Upper lobe of right lung (tissue), 1 donor: ENCODE measurements at places on chromosomes 3 and 15. TPM values are rescaled to one million over a fixed set of nuclear protein-coding genes. Genes with fewer than 3 reads are reported as not detected.

The DUT gene
- 90.0 TPM for total RNA-seq

The CCDC51 gene
- 11.4 TPM for total RNA-seq

The LRTM1 gene
- not detected for total RNA-seq

The POLR2H gene
- total RNA-seq = 63.2 TPM

- no peak for DNase-seq
Measured at GRCh38 chr15:93866476-93866875, 364.9 kb upstream of the MCTP2 start.

DNA sequence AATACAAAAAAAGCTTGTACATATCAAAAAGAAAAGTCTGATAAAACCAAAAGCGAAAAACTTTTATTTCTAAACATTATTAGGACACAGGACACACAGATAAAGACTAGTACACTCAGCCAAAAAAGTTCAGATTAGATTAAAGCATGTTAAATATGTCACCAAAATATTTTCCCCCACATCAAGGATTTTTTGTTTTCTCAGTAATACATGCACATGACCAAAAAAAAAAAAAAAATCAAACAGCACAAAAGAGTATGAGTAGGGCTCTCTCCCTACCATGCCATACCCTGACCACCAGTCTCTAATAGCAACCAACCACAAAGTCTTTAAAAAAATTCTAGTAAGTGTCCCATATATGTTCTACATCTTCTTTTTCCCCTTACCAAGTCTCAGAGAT is 77.4 kb downstream of the LRRFIP2 start:
- no peak for DNase-seq

DNA sequence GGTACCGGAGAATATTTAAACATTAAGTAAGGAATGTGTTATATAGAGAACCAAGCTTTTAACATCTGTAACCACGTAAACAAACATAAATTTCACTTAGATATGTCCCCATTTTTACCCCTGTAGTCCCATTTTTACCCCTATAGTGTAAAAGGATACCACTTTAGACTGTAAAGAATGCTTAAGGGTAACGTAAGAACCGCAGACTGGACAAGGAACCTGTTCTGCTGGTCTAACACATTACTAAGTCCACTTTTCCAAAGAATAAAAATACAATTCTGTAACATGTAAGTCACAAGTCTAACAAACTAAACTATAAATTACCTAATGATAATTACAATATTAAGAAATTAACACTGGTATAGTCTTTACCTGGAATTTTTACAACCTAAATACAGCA is 2.9 kb downstream of the SLC12A6 start:
- DNase-seq = no peak

GRCh38 chr15:92011611-92012367 is 158.3 kb downstream of the SLCO3A1 start:
- no peak for DNase-seq
